ENCODE measurements at places on chromosomes 11 and 22.

DNA sequence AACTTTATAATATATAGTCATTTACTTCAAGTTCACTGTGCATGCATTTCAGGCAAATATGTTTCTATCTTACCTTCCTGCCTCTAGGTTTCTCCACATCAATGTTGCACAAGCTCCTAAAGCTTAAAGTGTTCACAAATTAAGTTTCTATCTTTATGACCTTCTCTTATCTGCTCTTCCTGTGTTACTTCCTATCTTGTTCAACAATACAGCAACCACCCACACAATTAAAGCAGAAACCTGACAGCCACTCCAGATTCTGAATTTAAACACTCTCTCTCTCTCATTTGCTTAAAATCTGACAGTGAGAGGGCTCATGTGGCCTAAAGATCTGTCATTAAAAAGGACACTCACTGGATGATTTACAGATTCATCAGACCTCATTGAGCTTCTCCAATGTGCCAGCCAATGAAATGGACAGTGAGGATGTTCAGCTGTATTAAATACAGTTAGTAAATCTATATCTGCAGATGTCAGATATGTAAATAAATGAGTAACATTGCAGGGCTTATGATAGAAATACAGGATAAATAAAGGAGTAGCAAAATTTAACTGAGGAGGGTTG is 10.9 kb downstream of the PDGFD start:
- no peak for DNase-seq

DNA sequence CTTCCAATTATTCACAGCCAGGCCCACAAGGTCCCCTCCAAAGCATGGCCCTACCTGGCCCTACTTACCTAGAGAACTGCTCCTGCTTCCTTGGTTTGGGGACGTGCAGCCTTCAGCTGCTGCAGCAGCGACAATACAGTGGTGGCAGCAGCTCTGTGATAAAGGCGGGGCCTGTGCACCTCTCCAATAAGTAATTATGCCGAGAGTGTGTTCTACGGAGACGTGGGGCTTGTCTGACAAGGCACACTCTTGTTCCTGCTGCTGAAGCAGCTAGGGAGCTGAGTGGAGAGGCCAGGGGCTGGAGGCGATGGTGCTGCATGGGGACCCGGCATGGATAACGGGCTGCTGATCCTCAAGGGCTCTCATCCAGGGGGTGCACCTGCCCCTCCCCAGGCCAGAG is 98.0 kb upstream of the THY1 start:
- no peak for DNase-seq

DNA sequence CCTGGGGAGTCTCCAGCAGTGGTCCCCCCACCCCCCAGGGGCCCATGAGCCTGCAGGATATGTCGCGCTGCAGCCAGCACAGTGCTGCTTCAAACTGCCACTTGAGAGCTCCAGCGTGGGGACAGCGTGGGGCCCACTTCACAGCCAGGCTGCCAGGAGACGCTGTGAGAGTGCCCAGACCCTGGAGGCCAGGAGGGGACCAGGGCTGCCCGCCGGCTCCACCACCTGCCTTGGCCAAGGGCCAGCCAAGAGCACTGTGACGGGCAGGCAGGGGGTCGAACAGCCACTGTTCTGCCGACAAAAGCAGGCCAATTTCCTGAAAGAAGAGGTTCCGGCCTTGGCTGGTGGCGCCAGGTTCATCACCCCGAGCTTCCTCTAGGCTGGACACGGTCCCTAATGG is 60.2 kb downstream of the FLRT1 start:
- DNase-seq: no peak

- no peak for DNase-seq
Observed at GRCh38 chr11:29135504-29135903, 881.3 kb downstream of the KCNA4 start.

DNA sequence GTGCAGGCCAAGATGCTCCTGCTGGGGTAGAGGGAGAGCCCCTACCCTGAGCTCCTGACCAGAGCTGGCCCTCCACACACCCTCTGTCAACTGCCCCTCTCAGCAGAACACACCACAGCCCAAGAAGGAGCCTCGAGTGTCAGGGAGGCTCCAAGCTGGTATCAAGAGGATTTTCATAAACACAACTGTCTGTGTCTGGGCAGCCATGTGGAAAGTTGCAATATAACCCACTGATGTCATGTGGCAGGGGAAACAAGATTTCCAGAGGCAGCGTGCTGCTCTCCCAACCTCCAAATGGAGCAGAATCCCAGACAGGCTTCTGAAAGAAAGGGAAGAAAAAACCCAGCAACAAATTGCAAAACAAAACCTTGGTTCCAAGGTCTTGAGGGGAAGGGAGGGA is 569.9 kb downstream of the BUD13 start:
- DNase-seq: no peak

DNA sequence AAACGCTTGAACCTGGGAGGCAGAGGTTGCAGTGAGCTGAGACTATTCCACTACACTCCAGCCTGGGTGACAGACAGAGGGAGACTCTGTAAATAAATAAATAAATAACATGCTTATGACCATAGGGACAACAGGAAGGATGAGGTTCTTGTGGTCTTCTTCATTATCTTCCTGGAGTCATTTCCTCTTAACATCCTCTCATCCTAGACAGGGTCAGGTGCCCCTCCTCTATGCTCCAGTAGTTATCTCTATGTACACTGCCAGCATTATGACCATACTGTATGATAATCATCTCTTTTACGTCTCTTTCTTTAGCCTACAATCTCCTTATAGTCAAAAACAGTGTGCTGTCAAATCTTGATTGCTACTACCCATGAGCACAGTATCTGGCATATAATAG is 17.7 kb downstream of the RAB30 start:
- no peak for DNase-seq

DNA sequence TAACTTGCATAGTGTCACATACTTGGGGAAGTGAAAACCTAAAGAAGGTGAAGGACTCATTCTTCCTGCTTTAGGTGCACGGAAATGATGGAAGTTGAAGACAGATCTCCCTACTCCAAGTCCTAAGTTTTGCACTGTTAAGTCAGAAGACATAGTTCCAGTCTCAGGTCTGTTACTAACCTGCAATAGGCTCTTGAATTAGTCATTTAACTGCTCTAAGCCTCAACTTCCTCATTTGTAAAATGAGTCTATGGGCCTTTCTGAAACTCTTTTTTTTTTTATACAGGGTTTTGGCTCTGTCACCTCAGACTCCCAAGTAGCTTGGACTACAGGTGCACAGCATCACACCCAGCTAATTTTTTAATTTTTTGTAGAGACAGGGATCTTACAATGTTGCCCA is 30.8 kb upstream of the POU2AF1 start:
- DNase-seq: no peak

- DNase-seq: no peak
Observed at GRCh38 chr11:47276923-47277322, 7.0 kb downstream of the MADD start.

DNA sequence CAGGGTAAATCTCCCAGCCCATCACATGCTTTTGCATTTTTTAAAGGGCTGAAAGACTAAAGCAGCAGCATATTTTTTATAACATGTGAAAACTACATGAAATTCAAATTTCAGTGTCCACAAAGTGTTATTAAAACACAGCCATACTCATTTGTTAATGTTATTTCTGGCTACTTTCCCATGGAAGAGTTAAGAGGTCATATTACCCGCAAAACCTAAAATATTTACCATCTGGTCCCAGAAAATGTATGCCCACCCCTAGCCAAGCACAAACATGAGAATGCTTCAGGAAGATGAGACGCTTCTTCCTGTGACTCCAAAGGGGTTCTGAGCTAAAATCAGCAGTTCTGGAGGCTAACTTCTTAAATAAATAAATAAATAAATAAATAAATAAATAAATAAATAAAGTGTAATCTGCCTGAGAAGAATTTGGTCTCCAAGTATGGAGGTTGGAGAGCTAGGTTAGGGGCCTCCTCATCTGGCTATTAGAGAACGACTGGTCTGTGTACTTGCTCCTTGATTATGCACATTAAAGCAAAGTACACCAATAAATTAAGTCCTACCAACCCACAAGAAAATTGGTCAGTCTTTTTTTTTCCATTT is 9.7 kb downstream of the IMMP1L start:
- DNase-seq: no peak

DNA sequence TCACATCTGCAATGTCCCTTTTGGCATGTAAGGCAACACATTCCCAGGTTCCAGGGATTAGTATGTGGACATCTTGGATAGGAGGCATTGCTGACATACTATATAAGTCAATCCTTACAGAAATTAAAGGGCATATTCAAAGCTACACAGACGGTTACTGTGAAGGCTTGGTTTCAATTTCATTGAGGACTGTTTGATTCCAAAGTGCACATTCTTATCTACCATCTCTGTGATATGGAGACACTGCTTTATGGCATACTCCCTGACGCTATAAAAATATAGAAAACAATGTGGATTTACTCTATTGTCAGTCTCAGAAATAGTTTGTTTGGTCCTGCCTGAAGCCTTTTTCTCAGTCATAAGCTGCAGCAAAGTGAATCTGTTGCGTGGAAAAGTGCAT is 1486.7 kb downstream of the FAM181B start:
- no peak for DNase-seq

GRCh38 chr22:41380993-41381328 is 781 bp upstream of the TEF start:
- no peak for DNase-seq

Data from stimulated activated CD4-positive, alpha-beta T cell treated with anti-CD3 and anti-CD28 coated beads, Interleukin-4, amount 100 ng/mL, for 48 hours (primary cell).